ENCODE measurements at places on chromosomes 4 and X.

DNA sequence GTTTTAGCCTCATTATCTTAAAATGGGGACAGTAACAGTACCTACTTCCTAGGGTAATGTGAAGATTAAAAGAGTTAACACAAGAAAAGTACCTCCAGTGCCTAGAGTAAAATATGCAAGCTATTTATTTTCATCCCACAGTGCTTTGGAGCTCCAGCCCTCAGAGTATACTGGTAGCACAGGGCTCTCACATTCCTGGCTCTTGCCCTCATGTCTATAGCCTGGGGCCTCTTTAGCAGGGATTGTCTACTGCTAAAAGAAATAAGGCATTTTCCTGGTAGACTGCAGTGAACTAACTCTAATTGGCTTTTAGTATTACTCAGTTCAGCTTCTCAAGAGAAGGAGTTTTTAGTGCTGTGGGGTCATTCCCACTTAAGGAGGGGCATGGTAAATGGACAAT is 60.8 kb downstream of the RRAGB start:
- no peak for DNase-seq

DNA sequence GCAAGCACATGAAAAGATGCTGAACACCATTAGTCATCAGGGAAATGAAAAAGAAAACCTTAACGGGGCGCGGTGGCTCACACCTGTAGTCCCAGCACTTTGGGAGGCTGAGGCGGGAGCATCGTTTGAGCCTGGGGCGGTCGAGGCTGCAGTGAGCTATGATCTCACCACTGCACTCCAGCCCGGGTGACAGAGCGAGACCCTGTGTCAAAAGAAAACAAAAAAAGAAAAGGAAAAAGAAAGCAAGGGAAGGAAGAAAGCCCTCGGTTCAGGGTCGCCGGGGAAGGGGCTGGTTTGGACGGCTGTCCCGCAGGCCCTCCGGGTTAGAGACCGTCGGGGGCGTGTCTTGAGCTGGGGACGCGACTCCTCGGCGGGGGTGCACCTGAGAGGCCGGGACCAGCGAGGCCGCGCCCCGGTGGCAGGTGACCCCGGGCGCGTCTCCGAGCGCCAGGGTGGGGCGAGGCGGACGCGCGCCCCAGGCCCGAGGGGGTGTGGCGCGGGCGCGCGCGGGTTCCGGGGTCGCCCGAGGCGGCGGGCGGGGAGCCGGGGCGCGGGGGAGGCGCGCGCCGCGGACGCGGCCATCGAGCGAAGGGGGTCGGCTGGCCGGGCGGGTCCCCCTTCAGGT is 478 bp upstream of the PLXNA3 start:
- DNase-seq: no peak

DNA sequence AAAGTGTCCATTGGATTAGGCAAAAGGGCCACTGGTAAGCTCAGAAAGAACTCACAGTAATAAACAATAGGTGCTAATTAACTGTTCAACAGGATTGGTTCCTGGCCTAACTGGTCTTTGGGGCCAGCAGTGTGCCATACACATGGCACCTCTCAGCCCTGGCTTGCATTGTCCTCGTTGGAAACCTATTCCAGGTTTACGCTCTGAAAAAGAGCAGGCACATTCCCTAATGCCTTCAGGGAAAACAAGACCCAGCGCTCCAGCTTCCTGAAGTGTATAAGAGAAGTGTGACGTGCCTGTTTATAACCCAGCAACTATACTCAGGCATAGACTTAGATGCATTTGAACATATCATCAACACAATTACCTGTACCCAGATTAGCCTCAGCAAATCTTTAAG is 51.9 kb upstream of the RBM47 start:
- DNase-seq: peak; percentile 10

- DNase-seq: no peak
Observed at GRCh38 chrX:54944816-54945215, 24.2 kb downstream of the TRO start.

DNA sequence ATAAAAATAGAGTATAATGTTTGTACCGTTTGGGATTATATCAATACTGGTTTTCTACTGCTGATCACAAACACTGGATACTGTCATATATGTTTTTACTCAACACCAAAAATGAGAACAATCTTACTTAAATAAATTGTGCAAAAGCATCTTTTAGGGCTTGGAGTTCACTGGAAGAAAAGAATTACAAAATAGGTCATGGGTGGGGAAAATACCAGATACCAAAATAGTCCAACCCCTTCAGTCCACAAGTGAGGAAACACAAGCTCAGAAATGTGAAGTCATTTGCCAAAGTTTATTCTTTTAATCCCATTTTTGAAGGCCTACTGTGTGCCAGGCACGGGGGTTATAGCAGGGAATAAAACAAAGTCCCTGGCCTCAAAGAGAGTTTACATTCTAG is 64.4 kb downstream of the ADGRG2 start:
- DNase-seq: no peak

GRCh38 chr4:42806303-42806835 is 86.1 kb upstream of the GRXCR1 start:
- DNase-seq: no peak

DNA sequence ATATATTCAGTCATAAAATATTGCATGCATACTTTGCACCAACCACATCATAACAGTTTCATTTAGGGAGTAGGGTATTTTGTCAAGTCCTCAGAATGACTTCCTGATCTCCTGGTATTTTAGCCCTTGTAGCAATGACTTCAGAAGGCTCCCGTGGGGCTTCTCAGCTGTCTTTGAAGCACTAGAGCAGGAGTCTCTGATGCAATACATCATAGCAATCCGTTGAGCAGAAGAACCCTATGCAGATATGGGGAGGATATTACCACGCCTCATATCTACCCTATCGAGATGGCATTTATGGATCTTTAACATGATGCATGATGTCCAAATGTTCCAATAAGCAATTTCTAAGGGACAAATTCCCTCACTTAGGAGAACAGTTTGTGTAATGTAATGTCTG is 373.7 kb upstream of the FTHL17 start:
- no peak for DNase-seq

GRCh38 chrX:24963823-24964222 is 51.9 kb downstream of the ARX start:
- no peak for DNase-seq

GRCh38 chr4:108941904-108942430 is 179.1 kb upstream of the ETNPPL start:
- DNase-seq: no peak

DNA sequence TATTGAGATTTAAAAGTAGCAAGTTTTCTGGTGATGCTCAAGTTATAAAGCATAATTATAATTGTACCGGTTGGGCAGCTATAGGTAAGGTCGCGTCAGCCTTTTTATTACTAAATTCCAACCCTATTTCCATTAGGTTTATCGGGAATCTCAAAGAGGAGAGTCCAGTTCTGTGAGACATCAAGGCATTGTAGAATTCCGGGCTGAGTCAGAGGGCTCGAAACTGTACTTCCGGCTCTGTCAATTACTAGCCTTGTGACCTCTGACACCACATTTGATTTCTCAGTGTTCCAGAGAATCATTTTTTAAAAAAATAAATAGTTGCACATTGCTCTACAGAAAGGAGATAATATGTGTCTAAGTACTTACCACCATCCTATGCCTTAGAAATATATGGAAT is 4.3 kb downstream of the IL1RAPL1 start:
- no peak for DNase-seq

DNA sequence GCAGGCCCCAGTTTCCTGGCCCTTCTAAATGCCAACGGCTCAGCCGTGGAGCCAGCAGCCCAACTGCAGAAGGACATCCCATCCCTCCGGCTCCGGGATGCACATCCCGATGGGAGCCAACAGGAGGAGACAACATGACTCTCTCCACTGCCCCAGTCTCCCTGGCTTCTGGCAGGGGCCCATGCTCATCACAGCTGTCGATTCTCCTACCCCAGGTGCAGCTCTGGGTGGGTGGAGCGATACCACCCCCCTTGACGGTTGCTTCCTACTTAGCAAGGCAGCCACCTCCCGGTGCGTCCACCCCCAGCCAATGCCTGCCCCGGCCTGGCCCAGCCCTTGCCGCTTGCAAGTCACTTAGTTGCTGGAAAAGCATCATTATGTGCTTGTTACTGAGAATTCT is 19.5 kb downstream of the ZNF275 start:
- DNase-seq: no peak

GRCh38 chrX:124910611-124911010 is 409.1 kb upstream of the TEX13C start:
- no peak for DNase-seq

- DNase-seq: no peak
Observed at GRCh38 chrX:115630204-115630603, 69.2 kb downstream of the PLS3 start.

- DNase-seq: peak; percentile 34
Observed at GRCh38 chr4:12137575-12137974, 708.9 kb upstream of the HS3ST1 start.

All from COR-L47 (cell line).